DMS153 (cell line): ENCODE measurements at places on chromosomes 12 and 14.

DNA sequence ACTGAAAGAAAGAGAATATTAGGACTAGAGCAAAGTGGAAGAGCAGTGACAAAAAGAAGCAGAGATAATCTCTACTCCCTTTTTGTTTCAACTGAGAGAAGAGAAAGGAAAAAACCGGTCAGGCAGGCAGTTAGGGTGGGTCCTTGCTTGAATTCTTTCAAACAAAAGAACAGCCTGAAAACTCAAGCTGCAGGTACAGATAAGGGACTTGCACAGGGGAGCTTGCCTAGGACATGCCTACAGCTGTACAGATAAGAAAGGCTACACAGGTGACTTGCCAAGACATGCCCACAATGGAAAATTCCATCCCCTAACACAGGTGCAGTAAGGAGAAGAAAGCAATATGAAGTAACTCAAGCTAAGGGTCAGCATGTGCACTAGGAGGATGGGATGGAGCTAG is 532.2 kb upstream of the MIS18BP1 start:
- DNase-seq, result no peak

GRCh38 chr14:61387076-61387475 is 65.7 kb downstream of the PRKCH start:
- no peak for DNase-seq

GRCh38 chr12:442235-442884 is 17.4 kb upstream of the B4GALNT3 start:
- no peak for DNase-seq

- DNase-seq, result no peak
These were observed 837.9 kb downstream of the DIO2 start for GRCh38 chr14:79373451-79373850.

DNA sequence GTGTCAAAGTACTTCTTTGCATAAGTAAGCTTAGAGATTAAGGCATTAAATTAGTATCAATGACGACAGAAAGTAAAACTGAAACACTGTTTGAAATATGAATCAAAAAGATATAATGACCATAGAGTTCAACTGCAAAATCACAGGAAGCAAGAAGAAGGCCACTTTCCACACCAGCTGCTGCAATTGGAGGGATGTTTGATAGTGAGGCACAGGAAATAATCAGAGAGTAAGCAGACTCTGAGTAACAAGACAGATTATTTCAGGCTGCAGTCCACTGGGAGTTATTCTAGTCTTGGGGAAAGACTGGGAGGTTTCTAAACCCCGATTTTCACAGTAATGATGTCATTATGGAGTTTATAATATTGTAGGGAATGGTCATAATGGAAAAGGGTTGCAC is 12.9 kb downstream of the MDGA2 start:
- DNase-seq, result no peak

DNA sequence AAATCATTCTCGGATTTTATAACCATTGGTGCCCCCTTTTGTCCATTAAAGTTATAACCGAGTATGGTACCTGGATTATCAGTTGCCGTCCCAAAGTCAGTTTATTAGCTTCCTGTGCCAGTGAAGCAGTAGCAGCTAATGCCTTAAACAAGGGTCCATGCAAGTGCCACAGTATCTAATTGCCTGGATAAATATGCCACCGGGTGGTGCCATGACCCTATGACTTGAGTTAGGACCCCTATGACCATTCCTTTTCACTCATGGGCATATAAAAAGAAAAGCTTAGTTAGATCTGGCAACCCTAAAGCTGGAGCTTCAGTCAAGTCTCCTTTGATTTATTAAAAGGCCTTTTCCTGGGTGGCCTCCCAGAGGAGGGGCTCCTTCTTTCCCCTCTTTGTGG is 1314.6 kb downstream of the TMEM121 start:
- no peak for DNase-seq

- no peak for DNase-seq
These were observed 11.9 kb downstream of the TGFB3 start for GRCh38 chr14:75969891-75970290.

GRCh38 chr12:50627491-50627890 is 122.7 kb downstream of the DIP2B start:
- DNase-seq, result no peak

DNA sequence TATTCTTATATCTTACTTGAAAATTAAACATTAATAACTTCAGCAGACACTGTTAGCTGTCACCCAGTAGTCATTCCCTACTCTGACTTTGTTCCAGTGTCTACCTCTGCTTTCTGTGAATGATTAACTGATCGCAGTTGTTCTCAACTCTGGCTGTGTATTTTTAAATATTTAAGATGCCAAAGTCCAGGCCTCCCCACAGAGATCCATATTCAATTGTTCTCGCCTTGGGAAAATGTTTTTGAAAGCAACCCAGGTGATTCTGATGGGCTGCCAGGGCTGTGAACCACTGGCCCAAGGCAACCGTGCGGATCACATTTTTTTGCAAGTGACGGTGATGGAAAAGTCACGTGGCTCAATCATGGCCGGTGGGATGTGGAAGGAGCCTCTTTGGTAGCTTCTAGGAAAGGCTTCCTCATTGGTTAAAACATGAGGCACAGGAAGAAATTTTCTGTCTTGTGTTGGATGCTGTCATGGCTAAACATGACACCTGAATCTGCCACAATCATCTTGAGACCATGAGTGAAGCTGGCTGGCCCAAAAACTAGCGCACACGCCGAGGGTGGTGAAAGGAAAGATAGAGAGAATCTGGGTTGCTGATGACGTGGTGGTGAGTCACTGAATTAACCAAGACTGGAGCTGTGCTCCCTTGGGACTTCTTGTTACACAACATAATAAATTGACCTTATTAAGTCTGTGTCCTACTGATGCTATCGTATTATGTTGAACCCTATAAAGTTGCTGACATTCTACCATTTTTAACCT is 37.2 kb downstream of the RDH12 start:
- no peak for DNase-seq

DNA sequence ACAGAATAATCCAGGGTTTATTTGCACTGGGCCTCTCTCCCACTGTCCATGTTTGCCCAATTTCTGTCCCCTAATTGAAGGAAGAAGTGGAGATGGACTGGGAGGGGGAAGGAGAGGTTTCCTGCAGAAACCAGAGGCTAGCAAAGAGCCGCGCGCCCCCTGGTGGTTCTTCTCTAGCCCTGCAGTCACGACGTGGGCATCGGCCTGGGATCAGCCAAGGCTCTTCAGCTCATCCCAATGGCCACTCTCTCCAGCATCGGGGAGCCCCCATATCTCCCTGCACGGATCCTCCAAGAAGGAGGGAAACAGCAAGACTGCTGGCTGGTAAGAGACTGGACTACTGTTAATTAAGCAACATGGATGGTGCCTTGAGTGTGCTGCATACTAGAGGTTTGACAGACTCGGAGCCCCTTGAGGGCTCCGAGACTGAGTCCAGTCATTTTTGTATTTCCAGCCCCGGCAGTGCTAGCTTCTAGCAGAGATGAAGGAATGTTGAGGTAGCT is 18.7 kb downstream of the ZBTB39 start:
- peak; percentile 64 for DNase-seq

GRCh38 chr12:102197789-102198188 is at the start of gene PMCH:
Gene PMCH, minus strand, starts transcription at chr12:102197833. Its CDS starts 63 bp downstream, at chr12:102197770.
- no peak for DNase-seq

DNA sequence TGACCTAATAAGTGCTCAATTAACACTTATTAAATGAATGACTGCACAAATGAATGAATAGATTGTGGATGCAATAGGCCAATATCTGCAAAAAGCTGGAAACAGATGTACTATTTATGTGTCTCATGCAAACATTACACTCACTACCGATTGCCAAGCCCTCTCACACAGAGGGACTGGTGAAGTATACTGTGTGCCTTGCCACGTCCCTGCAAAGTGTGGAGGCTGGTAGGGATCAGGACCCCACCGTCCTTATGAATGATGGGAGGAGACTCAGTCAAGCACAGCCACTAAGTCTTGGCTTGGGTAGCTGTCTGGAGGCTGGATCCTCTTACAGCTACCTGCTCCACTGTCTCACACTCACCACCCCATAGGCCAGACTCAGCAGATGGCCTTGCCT is 3.9 kb upstream of the TUNAR start:
- no peak for DNase-seq

DNA sequence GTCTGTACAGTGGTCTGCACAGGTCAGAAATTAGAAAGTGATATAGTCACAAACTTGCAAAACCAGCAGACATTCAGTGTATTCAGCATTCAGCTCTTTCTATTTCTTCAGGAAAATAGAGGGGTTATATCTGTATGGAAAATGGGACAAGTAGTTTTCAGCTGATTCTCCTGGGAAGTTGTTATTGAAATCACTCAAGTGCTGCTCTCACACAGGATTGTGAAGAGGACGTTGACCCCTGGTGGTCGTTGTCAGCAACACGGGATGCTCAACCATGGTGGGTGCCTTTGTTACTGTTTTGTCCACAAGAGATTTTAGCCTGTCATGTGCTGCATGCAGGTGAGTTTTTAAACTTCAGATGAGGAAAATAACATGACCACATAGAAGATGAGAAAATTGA is 981.8 kb downstream of the TMEM121 start:
- no peak for DNase-seq

GRCh38 chr12:46555406-46555852 is 182.9 kb upstream of the SLC38A2 start:
- no peak for DNase-seq

GRCh38 chr14:101101456-101102056 is 198.0 kb upstream of the RTL1 start:
- DNase-seq, result no peak

DNA sequence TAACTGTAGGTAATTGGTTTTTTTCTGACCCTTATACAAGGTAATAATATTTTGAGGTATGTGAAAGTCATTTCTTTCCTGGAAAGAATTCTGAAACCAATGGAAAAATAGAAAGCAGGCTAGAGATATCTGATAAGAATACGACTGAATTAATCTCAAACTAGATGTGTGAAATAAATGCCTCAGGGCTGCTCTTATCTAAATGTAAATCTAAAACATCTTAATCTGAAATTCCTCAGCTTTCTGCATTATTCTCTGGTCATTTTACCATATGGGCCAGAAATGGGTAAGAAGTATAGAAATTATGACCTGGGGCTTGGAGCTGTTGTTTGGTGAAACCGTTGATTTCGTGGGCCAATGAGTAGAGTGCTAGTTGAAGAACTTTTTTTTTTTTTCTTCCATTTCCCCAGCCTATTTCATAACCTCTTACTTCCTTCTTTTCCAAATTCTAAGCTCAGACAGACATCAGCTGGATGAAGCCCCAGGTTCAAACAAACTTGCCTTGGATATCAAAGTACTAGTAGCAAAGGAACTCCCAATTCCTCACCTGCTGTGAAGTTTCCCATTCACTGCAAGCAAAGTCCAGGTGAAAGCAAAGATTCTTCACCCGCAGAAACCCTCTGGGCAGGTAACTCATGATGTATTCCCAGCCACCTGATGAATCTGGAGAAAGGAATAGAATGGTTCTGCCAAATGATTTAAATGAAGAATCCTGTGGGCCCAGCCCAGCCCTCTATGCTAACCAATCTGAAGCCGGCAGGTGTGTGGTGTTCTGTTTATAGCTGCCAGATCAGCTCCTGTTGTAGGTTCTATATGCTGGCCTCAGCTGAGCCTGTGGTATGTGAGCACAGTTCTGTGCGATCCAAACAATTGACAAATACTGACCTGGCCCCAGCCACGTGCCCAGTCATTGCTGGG is 9.7 kb upstream of the FOS start:
- DNase-seq, result no peak

DNA sequence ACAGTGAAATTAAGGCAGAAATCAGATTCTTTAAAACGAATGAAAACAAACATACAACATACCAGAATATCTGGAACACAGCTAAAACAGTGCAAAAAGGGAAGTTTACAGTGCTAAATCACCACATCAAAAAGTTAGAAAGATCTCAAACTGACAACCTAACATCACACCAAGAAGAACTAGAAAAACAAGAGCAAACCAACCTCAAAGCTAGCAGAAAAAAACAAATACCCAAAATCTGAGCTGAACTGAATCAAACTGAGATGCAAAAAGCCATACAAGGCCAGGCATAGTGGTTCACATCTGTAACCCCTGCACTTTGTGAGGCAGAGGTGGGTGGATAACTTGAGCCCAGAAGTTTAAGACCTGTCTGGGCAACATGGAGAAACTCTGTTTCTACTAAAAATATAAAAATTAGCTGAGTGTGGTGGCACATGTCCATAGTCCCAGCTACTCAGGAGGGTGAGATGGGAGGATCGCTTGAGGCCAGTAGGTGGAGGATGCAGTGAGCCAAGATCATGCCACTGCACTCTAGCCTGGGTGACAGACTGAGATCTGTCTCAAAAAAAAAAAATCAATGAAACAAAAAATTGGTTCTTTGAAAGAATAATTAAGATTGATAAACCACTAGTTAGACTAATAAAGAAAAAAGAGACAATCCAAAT is 33.2 kb upstream of the LDHB start:
- no peak for DNase-seq

DNA sequence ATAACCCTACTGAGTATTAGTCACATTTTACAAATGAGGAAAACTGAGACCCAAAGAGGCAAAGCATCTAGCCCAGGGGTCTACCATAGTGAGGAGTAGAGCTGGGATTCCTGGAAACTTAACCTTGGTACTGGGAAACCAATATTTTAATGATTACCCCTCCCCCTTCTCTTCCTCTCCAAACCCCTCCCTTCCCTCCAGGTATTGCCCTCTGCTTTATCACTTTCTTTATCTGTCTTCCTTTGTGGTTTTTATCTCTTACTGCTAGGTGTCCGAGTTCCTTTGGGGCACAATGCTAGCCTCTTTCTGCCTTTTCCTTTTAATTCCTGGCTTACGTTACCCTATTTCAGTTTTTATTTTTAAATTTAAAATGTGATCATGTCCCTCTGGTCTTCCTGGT is 2.8 kb downstream of the GABARAPL1 start:
- DNase-seq, result no peak

DNA sequence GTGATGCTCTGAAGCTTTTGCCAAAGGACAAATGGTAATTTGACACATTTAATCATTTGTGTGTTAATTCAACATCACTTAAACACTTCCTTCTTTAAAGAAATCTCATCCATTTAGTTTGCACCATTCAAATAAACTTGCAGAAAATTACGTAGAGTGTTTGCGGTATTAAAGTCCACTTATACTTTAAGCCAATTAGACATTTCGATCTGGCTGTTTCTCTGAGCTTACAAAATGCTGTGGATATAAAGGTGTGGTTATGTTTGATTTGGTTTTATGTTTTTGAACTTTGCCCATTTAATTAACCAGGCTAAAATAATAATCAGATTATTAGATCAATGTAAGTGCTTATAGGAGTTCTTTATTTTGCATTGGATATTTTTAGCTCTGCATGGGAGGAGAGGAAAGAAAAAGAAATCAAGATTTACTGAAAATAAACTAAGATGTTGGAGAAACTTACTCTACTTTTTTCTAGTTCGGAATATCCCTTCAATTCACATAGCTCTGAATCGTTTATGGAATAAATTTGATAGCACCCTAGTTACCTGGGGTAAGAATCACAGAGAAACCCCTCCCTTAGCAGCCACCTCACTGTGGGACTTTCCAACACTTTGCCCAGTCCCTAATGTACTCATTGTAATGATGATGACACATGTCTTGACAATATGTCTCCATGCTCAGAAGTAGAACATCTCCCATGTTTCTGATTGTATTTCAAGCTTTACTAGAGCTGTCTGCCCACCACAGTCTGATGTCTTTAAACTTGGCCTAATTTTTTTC is 268.0 kb downstream of the BTG1 start:
- DNase-seq, result peak; percentile 35
